HL-60 (cell line): ENCODE measurements at places on chromosomes 11 and 22.

DNA sequence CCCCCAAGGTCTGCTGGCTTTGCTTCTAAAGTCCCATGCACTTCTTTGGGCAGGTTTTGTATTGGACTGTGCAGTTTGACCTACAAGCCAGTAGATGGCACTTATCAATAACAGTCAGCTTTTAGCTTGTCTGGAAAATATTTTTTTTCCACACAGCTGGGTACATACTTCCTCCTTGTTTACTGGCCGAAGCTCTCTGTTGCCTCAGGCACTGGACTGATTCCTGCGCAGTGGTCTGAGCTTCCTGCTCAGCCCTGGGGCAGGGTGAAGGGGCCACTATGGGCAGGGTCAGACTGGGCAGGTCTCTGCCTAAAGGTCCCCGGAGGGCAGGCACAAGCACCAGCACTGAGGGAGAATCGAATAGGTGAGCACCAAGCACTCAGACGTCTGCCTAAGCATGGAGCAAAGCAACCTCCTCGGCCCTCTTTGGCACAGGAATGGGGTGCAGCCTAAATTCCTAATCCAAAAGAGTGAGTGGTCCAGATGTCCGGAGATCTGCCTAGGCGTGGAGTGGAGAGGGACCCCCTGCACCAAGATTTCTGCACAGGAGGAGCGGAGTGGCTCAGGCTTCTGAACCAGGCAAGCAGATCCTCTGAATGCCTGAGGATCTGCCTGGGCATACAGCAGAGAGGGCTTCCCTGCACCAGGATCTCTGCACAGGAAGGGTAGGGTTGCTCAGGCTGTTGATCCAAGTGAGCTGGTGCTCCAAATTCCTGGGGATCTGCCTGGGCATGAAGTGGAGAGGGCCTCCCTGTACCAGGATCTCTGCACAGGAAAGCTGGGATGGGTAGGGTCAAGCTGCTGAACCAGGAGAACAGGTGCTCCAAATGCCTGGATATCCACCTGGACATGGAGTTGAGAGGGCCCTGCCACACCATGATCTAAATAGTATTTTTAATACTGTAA, 105.9 kb upstream of the C11orf58 start:
- no peak for DNase-seq

GRCh38 chr11:102118937-102119336, 8.7 kb downstream of the YAP1 start:
- DNase-seq, result no peak

- no peak for DNase-seq
Observed at GRCh38 chr11:71381781-71382505, 66.2 kb downstream of the DHCR7 start.

DNA sequence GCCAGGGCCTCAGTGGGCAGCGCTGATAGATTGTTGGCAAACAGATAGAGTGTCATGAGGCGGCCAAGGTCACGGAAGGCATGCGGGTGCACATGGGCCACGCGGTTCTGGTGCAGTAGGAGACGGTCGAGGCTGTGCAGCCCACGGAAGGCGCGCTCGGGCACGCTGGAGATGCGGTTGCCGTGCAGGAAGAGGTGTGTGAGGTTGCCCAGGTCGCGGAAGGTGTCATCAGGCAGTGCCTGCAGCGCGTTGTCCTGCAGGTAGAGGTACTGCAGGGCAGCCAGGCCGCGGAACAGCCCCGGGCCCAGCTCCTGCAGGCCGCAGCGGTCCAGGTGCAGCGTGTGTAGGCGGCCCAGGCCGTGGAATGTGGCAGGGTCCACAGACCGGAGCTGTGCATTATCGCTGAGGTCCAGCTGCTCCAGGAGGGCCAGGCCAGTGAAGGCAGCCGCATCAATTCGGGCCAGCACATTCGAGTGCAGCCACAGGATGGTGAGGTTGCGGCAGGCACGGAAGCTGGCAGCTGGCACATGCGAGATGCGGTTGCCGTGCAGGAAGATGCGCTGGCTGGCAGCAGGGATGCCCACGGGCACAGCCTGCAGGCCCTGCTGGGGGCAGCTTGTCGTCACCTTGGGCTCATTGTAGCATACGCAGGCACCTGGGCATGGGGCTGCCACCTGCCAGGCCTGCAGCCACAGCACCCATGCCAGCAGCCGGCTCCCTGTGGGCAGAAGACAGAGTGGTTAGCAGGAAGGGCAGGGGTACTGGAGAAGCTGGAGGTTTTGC, 25.5 kb downstream of the RTN4R start:
- DNase-seq, result no peak

DNA sequence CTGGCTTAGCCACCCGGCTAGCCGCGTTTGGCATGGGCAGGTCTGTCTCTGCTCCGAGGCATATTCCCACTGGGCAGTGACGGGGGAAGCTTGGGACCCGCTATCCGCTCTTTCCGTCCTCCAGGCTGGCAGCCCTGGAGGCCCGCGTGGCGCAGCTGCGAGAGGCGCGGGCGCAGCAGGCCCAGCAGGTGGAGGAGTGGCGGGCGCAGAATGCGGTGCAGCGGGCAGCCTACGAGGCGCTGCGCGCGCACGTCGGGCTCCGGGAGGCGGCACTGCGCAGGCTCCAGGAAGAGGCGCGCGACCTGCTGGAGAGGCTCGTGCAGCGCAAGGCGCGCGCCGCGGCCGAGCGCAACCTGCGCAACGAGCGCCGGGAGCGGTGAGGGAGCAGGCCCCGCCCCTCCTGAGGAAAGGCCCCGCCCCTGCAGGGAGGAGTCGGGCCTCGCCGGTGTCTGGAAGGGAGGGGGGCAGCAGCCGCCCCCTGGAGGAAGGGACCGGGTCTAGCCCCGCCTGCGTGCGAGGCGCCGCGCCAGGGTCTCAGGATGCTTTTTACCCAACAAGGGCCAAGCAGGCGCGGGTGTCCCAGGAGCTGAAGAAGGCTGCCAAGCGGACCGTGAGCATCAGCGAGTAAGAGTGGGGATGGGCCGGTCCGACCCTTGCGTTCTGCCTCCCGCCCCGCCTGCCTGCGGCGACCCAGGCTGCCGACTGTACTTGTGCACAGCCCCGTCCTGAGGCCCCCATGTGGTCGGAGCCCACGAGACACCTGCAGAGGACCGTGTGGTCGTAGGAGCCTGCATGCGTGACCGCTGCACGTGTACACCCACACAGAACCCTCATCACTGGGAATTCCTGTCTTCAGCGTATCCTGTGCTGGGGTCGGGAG, 7.9 kb downstream of the ATG16L2 start:
- no peak for DNase-seq

GRCh38 chr11:3081386-3081751, 24.1 kb upstream of the CARS1 start:
- DNase-seq, result no peak

DNA sequence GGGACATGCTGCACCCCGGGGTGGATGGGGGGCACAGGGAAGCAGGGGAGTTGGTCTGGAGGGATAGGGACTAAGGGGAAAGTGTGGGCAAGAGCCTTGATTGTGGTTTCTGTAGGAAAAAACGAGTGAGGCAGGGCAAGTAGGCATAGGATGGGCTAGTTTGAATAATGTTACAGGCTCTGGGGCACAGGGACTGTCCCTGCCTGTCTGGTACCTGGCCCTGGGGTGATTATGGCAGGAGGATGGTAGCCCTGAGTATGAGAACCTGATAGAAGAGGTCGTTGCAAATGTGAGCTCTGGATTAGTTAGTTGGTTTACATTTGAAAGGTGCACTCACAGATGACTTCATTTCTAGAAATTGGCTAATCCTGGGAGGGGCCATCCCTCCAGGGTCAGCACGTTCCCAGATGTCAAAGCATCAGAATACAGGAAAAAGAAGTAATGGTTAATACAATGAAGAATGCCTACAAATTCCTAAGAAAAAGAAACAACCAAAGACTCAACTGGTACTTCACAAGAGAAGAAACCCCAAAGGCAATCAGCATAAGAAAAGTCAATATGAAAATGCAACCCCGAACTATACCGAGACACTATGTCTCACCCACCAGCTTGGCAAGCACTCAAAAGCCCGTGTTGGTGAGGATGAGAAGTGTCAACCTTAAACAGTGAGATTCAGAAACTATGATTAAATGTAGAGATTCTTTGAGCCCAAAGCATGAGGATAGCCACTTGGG, 11.3 kb upstream of the SMIM38 start:
- no peak for DNase-seq

DNA sequence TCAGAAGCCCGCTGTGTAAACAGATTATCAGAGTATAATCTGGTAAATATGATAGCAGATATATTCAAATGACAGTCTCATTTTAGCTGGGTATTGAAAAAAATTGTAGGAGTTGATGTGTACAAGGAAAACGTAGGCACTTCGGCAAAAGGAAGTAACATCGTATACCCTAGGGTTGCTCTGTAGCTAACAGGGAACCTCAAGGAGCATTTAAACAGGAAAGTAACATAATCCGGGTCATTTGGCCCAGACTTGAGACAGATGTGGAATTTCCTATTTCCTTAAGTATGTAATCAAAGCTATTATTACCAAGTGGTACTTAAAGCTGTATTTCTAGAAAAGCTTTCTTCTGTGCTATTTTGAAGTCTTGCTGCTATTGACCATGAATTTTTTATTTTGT, 215.6 kb downstream of the DDX10 start:
- DNase-seq, result no peak

DNA sequence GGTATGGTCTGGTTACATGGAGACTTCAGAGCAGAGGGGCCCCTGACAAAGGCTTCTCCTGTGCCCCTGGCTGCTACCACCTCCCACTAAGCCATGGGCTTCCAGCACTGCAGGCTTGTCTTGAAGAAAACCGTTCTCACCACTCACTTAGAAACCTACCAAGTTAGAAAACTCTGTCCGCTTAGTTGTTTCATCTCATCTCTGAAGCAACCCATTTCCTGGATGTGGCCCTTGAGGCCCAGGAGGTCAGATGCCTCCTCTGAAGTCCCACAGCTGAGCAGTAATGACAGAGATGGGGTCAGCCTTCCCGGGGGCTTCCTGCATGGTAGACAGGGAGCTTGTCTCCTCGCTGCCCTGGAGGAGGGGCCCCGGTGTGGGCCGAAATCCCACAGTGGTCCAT, 12.9 kb downstream of the CSF2RB start:
- DNase-seq, result no peak

- no peak for DNase-seq
Observed at GRCh38 chr11:69167130-69167915, 11.6 kb downstream of the SMIM38 start.

DNA sequence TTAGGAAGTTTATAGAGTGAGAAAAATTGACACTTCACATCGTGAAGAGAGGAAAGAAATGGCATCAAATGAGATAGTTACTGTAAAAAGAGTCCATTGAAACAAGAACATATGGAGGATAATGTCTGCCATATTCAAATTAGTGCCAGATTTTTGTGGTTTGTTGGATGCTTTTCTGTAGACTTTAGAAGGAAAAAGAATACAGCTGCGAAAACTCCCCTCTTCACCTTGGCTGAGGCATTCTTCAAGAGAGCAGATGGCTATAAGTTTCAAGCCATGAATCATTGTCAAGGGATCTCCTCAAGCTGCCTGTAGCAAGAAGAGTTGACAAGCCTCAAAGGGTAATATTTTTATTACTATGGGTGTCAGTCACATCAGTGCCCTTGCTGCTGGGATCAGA, 507.4 kb upstream of the RAG2 start:
- no peak for DNase-seq

GRCh38 chr22:29831186-29831921, 6.7 kb downstream of the ASCC2 start:
- no peak for DNase-seq

- no peak for DNase-seq
Observed at GRCh38 chr22:24219750-24220149, 25.1 kb downstream of the GGT5 start.

- DNase-seq, result no peak
Observed at GRCh38 chr11:122933416-122933815, 48.2 kb downstream of the BSX start.

DNA sequence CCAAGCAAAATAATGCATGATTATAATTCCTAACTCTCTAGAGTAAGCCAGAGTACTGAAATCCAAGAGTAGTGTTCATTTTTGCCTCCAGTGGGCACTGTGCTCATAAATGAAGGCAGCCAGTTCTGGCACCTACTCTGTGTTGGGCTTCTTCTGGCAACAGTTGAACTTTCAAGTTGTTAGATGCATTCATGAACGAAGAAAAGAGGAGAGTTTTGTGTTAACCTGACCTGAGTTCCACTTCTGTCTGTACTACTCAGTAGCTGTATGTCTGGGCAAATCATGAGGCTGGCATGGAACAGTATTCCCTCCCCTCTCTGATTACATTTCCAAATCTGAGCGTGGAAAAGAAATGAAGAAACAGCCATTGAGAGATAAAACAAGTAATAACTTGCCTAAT, 20.3 kb upstream of the TENM4 start:
- DNase-seq, result no peak

DNA sequence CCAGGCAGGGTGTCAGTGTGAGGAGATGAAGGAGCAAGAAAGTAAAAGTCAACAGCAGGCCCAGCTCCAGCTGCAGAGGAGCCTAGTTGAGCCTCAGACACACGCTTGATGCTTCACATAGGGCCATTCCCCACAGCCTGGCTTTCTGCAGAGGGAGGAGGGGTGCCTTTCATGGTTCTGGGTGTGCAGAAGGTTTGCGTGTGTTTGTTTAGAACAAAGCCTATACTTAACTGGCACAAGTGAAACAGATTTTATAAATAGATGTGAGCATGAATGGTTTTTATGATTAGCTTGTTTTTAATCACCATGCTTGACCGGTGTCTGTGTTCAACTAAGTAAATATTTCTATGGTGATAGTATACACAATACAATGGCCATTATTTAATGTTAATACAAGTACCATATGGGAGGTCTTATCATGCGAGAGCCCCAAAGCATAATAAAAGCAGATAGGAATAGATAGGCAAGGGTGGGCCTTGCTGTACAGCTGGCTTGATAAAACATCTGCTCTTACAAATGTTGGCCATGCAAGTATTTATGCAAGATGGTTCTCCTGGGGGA, 290.2 kb downstream of the ETS1 start:
- no peak for DNase-seq

GRCh38 chr11:9059406-9059805, 32.0 kb downstream of the SCUBE2 start:
- DNase-seq, result no peak

- DNase-seq, result no peak
Observed at GRCh38 chr11:46498179-46498578, 95.6 kb downstream of the AMBRA1 start.

GRCh38 chr11:61549662-61550568, 31.0 kb downstream of the SYT7 start:
- DNase-seq, result no peak

DNA sequence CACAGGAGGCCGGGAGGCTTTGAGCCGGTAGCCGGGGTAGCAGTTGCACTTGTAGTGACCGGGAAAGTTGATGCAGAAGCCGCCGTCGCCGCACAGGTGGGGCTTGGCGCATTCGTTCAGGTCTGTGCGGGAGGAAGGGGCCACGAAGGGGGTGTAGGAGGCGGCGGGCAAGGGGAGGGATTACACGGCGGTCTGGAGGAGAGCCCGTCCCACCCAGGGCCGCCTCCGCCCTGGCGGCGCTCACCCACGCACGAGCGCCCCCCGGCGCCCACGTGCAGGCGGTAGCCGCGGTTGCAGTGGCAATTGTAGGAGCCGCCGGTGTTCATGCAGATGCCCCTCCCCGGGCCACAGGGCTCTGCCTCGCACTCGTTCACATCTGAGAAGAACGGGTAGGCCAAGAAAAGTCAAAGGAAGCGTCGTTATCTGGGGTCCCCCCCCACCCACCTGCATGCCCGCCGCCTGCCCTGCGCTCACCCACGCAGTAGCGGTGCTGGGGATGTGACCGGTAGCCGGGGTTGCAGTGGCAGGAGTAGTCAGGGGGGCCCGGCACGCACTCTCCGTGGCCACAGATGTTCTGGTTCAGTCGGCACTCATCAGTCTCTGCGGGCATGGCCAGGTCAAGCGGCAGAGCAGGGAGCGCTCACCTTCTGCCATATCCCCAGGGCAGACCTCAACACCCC, 10.6 kb downstream of the LTBP3 start:
- no peak for DNase-seq

GRCh38 chr22:42428025-42428424, 4.2 kb downstream of the NFAM1 start:
- DNase-seq, result no peak

GRCh38 chr22:27848005-27848404, 46.4 kb upstream of the MN1 start:
- no peak for DNase-seq
